Activated T-helper 1 cell treated with Interleukin-2 at 50 U/mL for 16 hours (primary cell): ENCODE measurements at places on chromosomes 12 and 14.

- no peak for DNase-seq
Observed at GRCh38 chr14:61417883-61418455, 96.6 kb downstream of the PRKCH start.

- no peak for DNase-seq
Observed at GRCh38 chr14:67186172-67186768, 3.0 kb upstream of the GARIN2 start.

DNA sequence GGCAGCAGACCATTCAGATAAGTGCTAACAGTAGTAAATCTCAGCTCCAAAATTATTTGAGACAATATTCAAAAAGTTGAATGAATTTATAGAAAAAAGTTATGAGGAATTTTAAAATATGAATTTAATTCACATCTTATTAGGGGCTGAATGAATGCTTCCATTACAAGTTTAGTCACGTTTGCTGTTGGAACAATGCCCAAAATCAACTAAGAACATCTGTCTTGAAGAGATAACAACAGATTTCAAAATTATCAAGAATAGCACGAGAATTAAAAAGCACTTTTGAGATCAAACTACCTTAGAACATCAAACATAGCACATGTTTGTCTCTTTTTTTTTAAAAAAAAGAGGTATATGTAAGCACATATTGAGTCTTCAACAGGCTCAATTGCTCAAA is 115.4 kb upstream of the PPFIA2 start:
- DNase-seq, result no peak

GRCh38 chr14:29461506-29461905 is 466.1 kb downstream of the PRKD1 start:
- DNase-seq, result no peak

GRCh38 chr12:3587402-3588013 is 96.5 kb downstream of the PRMT8 start:
- DNase-seq, result no peak

GRCh38 chr12:30913323-30913722 is 13.2 kb upstream of the TSPAN11 start:
- no peak for DNase-seq

DNA sequence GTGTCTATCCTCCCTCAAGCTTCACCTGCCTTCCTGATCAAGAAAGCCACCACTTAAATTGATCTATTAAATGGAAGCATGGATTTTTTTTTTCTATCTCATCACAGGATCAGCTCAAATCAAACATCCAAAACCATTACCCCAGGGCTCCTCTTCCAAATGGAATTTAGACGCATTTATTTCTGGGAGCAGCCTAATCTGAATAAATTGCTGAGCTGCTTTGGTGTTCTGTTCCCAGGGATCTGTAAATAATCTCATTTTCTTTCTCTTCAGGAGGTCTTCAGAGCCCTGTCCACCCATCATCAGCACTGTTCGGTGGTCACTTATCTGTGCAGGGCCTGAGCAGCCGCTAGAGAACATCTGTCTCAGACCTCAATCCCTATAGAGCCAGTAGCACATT is 695.4 kb upstream of the TMEM132C start:
- DNase-seq, result no peak

- no peak for DNase-seq
Observed at GRCh38 chr14:99100497-99101270, 171.3 kb downstream of the BCL11B start.

DNA sequence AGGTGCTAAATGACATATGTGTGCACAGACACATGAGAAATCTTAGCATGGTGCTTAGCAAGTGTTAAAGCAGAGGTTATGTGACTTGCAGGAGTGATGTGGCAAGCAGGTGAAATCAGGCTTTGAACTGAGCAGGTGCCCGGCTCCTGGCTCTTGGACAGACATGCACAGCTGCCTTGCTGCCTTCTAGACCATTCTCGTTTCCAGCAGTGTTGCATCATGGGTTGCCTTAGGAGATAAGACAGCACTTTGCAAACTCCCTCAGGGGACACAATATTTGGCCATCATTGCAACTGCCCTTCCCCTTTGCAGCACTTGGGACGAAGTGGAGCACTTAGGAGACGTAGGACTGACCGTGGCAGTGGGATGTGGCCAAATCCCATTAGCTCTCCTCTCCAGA is 17.2 kb upstream of the GSC start:
- DNase-seq, result no peak

- no peak for DNase-seq
Observed at GRCh38 chr12:70628701-70629480, 8.3 kb downstream of the PTPRB start.

DNA sequence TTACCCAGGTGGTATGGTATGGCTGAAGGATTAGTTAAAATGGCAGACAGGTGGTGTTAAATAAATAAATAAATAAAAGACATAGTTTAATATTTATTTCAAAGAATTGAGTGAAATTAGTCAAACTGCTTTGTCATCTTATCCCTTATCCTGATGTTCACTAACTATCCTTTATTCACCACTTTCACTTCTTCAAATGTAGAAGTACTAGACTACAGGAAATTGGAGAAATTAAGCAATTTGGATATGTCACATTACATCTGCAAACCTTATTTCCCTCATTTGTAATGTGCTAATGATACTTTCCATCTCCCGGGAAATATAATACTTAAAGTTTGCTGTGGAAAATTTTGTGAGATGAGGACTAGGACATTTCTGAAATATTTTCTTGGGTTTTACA is 1195.7 kb downstream of the LRFN5 start:
- DNase-seq, result no peak
